ENCODE measurements at places on chromosomes 6 and 20.
A peak's percentile ranks its signal among the peaks of the same experiment; 100 is the strongest.

DNA sequence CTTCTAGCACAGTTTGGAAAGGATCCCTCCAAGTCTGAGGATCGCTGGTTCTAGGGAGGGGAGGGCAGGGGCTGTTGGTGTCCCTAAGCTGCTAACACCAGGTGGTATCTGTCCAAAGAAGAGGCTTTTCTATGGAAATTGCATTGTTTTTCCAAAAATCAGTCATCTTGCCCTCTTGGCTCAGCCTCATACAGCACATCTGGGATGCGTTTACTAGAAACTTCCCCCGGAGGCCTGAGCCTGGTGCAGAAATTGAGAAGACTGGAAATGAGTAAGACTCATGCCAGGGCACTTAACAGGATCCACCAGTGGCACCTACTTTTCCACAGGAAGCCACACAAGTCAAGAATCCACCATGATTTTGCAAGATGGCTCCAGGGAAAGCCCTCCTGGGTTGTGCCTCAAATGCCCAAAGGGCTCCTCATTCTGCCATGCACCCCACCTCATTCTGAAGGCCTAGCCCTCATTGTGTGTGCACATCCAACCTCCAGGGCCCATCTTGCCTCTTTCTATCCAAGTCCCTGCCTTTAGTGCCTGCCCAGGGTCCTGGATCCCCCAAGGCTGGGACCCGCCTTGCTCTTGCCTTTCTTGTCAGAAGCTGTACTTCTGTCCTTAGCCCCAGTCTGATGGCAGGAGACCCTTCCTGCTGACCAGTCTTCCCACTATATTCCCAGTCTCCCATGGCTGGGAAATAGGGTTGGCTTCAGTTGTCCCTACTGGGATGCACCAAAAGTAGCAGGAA is 97.6 kb downstream of the MRPL14 start:
- DNase-seq, result no peak

- DNase-seq, result no peak
Observed at GRCh38 chr6:85703406-85703805, 60.7 kb upstream of the SYNCRIP start.

DNA sequence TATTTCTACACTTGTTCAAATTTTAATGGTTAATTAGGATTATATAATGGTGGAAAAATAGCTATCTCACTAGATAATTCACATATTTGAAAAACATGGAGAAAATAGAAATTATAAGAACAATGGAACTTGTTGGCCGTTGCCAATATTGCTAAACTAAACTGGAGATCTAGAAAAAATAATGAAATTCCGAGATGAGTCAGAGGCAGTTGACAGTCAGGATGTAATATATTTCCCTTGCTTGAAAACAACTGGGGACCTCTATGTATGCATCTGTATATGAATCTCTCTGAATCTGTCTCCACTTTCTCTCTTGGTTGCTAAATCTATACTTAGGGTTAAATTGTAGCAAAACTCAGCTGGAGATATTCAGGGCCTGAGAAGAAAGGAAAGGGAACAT is 1108.2 kb upstream of the GJE1 start:
- no peak for DNase-seq

DNA sequence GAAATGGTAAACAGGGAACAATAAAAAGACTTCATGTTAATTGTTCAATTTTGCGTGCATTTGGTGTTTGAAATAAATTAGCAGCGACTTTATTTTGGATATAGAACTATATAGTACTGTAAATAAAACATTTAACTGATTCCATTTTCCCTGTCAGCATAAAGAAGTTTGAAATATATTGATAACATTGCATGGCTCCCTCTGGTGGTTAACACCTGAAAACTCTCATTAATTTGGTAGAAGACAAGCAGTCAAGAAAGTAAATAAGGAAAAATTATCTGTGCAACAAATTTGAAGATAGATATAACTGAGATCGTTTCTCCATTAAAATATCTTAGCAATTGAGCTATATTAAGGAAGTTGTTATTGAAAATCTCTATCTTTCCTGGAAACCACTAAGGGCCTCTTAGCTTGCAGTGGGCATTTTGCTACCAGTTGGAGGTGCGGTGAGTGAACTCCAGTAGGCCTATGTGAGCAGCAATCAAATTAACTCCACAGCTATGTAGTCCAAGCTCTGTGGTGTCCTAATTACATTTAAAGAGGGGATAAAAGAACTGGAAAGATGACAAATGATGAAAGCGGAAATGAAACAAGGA is 435.7 kb upstream of the FKBP1C start:
- DNase-seq, result no peak

DNA sequence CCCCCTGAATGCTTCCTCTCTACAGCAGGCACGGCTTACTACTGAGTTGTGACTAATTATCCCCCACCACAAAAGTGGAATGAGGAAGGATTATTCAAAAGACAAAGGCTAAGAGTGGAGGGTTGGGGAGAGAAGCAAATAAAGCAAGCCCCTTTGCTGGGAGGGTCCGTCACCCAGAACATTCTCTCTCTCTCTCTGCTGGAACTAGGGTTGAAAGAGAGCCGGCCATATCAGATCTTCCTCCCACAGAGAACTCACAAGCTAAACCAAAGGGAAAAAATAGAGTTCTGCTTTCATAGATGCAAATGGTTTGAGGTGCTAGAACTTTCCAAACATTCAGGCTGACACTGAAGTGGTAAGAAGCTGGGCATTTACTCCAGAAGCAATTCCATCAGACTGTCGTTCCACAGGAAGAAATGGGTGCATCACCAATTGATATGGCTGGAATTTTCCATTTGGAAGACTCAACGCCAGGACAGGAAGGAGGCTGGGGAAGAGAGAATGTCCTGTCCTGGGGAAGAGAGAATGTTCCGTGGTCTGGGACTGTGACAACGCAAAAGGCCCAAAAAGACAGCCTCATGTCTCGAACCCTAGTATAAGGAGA is 7.9 kb downstream of the ZMYND8 start:
- DNase-seq, result no peak

- DNase-seq, result no peak
Observed at GRCh38 chr6:155389130-155389529, 66.5 kb downstream of the NOX3 start.

- no peak for DNase-seq
Observed at GRCh38 chr6:52499026-52499425, 77.8 kb downstream of the TRAM2 start.

GRCh38 chr20:38609815-38610214 is 8.2 kb downstream of the ARHGAP40 start:
- no peak for DNase-seq

DNA sequence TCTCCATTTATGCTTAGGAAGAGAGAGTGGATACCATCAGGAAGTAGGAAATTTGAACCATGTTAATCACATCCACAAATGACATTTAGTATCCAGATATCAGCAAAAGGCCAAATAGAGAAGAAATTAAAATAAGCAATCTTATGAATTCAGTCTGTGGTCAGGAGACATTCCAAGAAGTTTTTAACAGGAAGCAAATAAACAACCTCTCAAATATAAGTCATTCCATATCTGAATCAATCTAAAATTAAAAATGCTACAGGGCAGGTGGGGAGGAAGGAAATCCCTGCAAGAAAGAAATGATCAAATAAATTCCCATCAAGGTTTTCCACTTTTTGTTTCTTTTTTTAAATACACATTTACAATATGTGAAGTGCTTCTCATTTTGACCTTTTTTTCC is 520.6 kb downstream of the LMBRD1 start:
- DNase-seq, result no peak

DNA sequence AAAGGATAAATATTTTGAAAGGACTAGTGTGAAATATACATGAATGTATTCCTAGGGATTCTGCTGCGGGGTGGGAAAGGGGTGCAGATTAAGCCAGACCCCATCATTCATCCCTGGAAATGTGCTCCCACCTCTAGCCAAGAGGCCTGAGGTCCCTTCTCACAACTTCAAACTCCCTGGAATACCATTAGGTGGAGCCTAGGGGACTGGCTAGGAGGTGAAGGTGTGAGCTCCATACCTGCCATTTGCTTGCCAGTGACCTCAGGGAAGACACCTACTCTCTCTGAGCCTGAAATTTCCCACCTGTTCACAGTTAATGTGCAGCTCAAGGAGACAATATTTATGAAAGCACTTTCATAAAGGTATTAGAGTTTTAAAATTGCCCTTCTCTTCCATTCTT is 4.7 kb upstream of the CCN2 start:
- DNase-seq, result no peak

- no peak for DNase-seq
Observed at GRCh38 chr6:131929264-131929663, 21.9 kb downstream of the CCN2 start.

GRCh38 chr20:31560094-31560745 is 44.9 kb upstream of the ID1 start:
- DNase-seq, result peak; percentile 76

DNA sequence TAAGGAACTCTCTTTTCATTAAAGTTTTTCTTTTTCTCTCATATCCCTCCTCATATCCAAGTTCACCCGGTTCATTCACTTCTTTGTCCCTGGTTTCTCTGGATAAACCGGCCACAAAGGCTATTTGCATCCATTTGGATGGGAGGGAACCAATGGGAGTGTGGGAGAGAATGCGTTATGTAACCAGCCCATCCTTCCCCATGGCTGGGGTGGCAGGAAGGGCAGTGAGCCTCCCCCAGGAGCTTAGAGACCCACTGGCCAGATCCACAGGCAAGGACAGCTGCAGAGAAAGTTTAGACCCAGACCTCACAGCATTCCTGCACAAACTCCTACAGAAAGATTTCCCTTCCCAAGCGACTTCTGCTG is 10.7 kb downstream of the CASS4 start:
- no peak for DNase-seq

GRCh38 chr20:61810066-61810737 is 255.5 kb downstream of the TAF4 start:
- no peak for DNase-seq

DNA sequence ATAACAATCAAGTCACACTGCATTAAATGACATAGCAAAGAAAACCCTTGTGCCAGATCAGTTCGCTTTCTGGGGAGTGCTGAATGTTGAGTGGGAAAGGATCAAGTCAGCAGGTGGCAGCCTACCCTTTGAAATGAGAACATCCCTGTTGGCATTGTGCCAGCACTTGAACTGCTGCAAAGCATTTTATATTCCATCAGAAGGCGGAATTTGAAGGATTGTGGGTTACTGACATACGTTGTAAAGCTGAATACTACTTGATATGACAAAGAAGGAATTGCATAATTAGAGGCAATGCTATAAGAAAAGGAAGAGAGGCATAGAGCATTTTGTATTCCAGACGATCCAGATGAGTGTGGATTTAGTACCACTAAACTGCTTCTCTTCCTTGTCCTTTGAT is 26.5 kb downstream of the BCKDHB start:
- peak; percentile 5 for DNase-seq

DNA sequence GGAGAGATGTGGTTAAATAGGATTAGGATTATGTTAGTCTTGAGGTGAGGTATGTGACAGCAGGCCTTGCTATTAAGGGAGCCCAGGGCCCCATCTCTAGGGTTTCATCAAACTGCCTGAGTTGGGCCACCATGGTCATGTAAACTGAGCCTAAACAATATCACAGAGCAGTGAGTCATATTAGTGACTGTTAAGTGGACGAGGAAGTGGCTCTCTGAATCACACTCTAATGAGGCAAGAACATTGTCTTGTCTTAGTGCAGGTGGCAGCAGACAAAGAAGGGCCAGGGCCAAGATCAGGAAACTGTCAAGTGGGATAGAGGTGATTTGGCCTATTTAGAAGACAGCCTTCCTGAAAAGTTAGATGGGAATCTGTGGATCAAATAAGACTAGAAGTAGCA is 23.1 kb downstream of the ENPP3 start:
- no peak for DNase-seq

GRCh38 chr6:121042766-121043165 is 291.5 kb downstream of the TBC1D32 start:
- DNase-seq, result no peak

DNA sequence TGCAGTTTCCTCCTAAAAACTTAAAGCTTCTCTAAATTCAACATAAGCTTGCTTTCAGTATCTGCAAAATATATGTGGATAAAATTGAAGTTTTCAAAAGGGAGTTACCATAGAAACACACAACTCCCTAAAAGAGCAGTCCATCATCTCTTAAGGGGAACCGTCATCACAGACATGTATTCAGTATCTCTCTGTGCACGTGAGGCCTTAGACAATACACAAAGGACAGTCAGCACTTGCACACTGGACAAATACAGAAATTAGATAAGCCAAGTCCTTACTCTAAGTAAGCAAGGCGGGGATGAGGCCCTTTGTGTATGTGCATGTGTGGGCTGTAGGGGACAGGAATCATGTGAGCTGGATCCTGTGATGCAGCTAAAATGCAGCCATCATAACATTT is 136.6 kb downstream of the BACH2 start:
- DNase-seq, result no peak

GRCh38 chr6:52390361-52390727 is 28.4 kb downstream of the PAQR8 start:
- DNase-seq, result peak; percentile 79

- DNase-seq, result no peak
Observed at GRCh38 chr6:104638841-104639290, 220.9 kb downstream of the HACE1 start.

DNA sequence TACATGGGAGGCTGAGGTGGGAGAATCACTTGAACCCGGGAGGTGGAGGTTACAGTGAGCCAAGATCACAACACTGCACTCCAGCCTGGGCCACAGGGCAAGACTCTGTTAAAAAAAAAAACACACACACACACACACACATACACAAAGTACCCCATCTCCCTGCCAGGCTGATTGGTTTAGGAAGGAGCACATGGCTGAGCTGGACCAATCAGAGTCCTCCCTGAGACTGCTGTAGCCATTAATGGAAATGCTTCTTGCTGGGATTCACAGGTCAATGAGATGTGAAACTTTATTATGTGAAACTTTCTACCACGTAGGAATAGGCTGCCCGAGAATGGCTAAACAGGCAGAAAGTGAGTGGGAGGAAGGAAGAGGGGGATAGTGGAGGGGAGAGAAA is 2.9 kb downstream of the TREM1 start:
- DNase-seq, result no peak

DNA sequence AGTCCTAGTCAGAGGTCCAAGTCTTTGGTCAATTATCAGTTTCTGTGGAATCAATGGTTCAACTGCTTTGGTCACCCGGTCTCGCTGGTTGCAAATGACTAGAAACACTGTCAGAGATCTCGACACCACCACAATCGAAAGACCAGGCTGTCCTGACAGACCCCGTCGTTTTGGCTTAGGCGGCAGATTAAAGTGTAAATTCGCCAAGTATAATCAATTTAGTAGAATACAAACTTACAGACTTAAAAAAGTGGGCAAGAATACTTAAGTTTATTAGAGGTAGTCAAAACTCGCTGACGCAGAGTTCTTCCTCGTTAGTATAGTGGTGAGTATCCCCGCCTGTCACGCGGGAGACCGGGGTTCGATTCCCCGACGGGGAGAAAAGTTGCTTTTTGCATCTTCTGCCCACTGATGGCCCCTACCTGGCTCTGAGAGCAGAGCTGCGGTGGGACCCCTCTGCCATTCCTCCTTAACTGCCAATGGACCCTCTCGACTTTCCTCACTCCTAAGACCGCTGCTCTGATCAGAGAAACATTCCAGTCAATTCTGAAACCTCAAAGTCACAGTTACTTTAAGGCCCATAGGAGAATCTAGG is 30.6 kb upstream of the ZNF184 start:
- DNase-seq, result peak; percentile 70
